SK-N-DZ (cell line): ENCODE measurements at places on chromosomes 1 and 21.
A peak's percentile ranks its signal among the peaks of the same experiment; 100 is the strongest.

DNA sequence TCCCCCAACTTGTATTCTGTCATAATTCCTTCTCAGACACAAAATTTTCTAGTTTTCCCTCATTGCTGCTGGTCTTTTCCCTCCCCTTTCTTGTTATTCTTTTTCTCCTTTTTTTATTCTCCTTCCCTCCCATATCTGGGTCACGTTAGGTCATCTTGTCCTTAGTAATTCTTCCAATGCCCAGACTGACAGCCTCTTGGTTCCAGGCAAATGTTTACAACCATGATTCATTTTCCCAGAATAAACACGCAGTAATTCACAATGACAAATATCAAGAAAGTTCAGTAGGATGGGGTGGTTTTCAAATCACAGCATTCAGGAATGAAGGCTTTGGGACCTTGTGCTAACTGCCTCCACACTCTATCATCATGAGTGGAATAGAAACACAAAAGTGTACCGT is 25.2 kb downstream of the NHLH2 start:
- no peak for DNase-seq

DNA sequence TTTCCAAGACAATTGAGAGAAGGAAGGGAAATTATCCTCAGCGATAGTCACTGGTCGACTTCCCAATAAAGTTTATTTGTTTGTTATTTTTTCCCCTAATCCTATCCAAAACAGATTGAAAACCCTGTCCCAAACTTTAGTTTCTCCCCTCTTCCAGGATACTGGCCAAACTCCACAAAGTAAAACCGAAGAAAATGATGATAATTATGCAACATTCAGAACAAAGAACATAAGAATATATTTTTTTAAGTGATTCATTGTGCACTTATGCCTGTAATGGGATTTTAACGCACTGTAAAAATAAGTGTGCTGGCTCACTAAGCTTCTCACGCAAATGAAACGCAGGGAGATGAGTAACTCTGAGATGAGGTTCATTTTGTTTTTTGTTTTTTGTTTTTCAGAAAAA is 6.0 kb downstream of the GLIS1 start:
- no peak for DNase-seq

DNA sequence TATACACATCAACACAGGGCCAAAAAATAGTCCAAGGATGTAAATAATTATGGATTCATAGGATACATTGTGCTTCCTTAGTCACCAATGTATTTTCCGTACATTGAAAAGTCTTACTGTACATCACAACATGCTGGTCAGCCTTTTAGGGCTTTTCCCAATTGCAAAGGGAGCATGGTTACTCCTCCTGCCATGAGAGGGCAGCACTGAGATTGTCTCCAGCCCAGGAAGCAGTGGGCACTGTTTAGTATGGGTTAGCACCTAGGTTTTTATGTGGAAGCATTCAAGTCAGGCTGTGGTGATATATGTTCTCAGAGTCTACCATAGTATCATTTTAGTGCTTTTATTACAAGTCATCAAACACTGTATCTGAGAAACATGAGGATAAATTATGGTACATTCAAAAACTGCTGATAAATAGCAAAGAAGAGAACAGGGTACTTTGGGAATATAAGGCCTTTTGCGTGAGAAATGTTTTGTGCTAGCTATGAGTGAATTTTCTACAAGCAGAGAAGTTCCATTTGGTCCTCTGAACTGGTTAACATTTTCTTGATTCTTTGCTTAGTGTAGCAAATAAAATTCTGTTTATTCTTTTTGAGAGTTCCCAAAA is 34.0 kb downstream of the ST6GALNAC5 start:
- DNase-seq, result peak; percentile 12

- DNase-seq, result no peak
These were observed 369.1 kb upstream of the VAMP3 start for GRCh38 chr1:7401814-7402547.

DNA sequence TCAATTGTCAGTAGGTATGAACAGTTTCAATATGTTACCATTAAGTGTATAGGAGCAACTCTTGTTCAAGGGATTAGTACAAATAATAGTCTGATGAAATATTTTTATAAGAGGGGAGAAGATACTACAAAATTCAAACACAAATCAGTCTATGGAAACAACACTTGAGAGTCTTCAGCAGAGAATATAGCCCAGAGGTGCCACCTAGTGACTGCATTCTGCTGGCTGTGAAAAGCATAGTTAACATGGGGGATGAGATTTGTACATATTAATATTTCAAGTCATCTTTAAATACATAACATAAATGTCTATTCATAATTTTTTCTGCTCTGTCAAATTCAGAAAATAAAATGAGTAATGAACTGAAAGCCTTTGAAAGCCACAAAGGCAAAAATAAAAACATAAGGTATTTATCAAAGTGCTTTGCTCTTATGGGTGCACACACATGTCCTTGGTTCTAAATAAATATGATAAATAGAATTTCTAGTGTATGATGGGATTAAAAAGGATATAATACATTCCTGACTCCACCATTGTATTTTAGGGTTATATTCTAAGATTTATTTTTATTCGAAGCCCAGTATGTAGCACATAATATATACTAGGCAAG is 440.9 kb upstream of the ZRANB2 start:
- DNase-seq, result peak; percentile 47

DNA sequence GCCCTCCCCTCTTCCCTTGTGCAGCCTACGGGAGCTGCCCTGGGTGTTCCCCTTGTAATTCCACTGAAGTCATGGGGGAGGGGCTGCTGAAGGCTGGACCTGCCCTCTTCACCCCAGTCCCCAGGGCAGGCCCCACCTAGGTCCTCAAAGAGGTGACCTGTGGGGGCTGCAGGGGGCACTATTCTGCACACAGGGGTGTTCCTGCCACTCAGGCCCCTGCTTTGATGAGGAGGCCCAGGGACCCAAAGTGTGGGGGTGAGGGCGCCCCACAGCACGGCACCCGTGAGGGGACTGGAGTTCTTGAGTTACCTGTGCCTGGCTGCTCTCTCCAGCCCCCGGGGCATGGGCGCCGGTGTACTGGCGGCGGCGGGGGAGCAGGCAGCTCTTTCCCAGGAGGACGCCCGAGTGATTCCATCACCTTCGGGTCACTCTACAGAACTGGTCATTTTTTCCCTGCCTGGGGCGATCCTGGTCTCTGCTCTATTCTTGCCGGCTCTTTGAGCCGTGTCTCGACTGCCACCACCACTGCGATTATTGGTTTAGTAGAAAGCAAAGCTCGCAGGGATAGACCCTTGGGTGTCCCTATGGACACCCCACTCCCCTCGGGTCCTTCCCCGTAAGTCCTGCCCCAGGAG is 6.9 kb upstream of the PRDM16 start:
- DNase-seq, result no peak

GRCh38 chr1:97903626-97904025 is 17.2 kb downstream of the DPYD start:
- DNase-seq, result no peak

- DNase-seq, result peak; percentile 94
These were observed 5.0 kb upstream of the COA7 start for GRCh38 chr1:52702886-52703787.

GRCh38 chr1:156167536-156167935 is 14.2 kb downstream of the SEMA4A start:
- DNase-seq, result no peak

GRCh38 chr1:245859493-245860114 is 647.5 kb downstream of the SMYD3 start:
- no peak for DNase-seq

DNA sequence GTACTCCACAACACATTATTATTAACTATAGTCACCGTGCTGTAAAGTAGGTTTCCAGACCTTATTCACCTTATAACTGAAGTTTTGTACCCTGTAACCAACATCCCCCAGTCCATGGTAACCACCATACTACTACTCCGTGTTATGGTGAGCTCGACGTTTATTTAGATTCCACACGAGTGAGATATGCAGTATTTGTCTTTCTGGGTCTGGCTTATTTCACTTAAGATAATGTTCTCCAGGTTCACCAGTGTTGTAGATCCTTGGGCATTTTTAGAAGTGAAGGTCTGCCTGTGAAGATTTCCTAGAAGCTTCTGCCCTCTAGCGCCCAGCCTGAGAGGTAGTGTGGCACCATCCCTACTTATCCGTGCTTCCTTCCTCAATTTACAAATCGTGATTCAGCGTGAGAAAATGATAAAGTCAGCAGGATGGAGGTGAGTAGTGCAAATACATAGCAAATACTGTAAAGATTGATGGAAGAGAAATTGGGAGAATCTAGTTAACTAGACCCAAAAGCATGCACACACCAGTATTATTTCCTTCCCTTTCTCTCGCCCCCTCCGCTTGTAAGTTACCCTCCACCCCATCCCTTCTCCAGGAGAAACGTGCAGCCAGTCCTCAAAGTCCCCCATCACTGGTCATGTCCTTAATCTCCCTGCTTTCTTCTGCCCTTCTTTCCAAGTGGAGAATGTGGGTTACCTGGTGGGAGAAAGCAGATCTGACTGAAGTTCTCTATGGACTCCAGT is 36.0 kb upstream of the DISC1 start:
- peak; percentile 68 for DNase-seq

DNA sequence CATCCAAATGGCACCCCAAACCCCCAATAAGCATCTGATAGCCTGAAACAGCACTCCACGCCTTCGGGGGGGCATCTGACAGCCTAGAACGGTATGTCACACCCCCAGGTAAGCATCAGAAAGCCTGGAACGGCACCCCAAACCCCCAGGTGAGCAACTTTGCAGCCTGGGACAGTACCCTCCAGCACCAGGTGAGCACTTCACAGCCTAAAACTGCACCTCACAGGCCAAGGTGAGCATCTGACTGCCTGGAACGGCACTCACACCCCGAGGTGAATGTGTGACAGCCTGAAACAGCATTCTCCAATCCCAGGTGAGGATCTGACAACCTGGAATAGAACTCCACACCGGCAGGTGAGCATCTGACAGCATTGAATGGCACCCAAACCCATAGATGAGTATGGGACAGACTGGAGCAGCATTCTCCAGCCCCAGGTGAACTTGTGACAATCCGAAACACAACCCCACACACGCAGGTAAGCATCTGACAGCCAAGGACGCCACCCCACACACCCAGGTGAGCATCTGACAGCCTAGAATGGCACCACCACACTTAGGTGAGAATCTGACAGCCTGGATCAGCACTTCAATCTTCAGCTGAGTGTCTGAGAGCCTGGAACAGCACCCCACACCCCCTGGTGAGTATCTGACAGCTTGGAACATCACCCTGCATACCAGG is 18.3 kb upstream of the MMEL1 start:
- no peak for DNase-seq

DNA sequence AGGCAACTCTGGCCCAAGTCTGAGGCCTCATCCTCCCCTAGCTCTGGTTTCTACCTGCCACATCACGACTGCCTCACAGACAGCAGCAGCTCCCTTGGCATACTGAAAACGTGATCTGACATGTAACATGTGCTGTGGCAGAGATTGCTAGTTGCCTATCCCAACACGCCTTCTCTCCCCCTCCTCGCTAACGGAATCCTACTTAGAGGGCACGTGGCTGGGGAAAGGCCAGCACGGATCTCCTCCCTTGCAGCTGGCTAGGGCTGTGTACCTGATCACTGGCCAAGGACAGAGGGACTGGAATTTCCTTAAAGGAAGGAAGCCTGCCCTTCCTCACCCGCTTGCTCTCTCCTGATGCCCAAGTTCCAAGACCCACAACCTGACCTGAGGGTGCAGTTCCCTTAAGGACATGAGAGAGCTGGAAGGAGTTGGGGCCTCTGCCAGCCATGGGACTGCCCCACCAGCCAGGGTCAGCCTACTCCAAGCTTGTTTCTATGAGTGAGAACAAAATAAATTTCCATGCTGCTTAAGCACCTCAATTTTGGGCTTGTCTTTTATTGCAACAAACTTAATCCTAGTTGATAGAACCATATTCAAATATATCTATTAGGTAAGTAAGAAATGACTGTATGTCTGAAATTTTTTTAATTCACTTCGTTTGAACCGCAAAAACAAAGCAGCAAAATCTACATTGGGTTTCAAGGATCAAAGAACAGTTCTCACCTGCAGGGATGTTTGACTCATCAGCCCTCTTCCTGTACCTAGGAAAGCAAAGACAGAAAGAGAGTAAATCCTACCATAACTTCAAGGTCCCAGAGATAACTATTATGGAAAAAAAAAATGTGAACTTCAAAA is 7.2 kb downstream of the SETD4 start:
- no peak for DNase-seq

DNA sequence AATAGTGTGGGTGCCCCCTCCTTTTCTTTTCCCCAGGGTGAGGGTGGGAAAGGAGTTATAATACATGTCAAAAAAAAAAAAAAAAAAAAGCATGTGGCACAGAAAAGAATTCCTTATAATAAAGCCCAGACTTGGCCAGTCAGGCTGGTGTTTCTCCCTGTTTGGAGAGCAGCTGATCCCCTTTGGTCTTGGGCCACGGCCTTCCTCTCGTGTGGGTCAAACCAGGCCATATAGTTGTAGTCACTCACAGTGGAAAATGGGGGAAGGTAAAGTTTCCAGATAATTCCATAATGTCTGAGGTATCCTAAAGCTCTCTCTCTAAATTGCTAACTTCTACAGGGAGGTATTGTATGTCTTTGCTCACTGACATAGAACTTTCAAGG is 22.0 kb downstream of the CLIC6 start:
- DNase-seq, result no peak

GRCh38 chr1:230327892-230328284 is 98.2 kb downstream of the PGBD5 start:
- no peak for DNase-seq

DNA sequence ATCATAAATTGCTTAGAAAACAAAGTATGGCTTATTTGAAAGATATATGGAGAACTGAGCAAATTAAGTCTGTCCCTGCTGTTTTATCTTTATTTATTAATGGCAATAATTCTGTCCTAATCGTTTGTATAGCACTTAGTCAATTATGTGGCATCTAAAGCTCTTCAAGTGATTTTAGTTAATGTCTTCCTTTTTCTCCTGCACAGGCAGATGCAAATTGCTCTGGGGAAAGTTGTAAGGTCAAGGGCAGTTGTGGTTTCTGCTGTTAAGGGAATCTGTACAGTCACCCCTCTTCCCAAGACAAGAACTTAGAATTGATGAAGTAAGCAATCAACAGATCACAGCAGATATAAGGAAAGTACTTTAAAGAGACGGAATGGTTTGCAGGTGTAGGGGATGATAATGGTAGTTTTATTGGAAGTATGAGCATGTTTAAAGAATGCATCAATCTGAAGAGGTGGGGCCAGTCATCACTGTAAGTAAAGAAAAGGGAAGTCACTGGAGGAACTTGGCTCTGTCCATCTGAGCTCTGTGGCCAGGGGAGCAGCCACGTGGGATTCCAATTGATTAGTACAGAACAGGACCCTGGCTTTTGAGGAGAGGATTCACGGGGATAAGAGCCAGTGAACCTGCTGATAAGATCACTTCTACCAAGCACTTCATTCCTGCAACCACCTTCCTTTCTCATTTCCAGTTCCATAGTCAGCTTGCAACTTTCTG is 116.0 kb upstream of the KCNJ6 start:
- DNase-seq, result peak; percentile 6

DNA sequence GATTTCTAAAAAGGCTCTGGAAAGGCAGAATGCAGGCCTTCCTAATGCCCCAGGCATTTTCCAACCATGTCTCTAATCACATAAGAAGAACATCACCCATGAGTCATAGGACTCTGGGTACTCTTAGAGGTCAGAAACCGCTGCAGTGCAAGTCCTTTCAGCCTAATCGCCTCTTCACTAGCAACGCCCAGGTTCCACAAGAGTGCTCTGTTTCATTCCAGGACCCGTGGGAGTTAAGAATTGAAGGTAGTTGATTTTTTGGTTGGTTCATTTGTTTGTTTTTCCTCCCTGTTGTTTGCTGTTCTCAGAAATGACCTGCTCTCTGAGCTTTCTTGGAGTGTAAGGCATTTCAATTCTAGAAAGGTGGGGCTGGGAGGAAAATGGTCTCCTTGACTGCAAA is 123.2 kb downstream of the NR5A2 start:
- no peak for DNase-seq

GRCh38 chr21:32414579-32415358 is 2.3 kb downstream of the EVA1C start:
- no peak for DNase-seq

- DNase-seq, result no peak
These were observed 401.3 kb downstream of the CAMTA1 start for GRCh38 chr1:7186382-7187111.
